ENCODE measurements at places on chromosomes 11 and 22. TPM values are rescaled to one million over a fixed set of nuclear protein-coding genes. Genes with fewer than 3 reads are reported as not detected.

Gene CCDC81
- total RNA-seq, result not detected

Gene ANO3
- 1.6 TPM for total RNA-seq

Gene LYVE1
- total RNA-seq, result 284 TPM

Gene BRSK2
- total RNA-seq, result not detected

Gene CENPM
- total RNA-seq, result not detected

Gene TEX54
- total RNA-seq, result not detected

Gene MIAT
- total RNA-seq, result 1.2 TPM

Gene SELENOH
- 113 TPM for total RNA-seq

Gene OR6A2
- 0.22 TPM for total RNA-seq
